Activated naive CD8-positive, alpha-beta T cell treated with anti-CD3 and anti-CD28 coated beads for 36 hours (primary cell): ENCODE measurements at places on chromosomes 4 and X. TPM values are rescaled to one million over a fixed set of nuclear protein-coding genes. Genes with fewer than 3 reads are reported as not detected.

OTC gene
- total RNA-seq = not detected

NXF2 gene
- total RNA-seq = not detected

DNA sequence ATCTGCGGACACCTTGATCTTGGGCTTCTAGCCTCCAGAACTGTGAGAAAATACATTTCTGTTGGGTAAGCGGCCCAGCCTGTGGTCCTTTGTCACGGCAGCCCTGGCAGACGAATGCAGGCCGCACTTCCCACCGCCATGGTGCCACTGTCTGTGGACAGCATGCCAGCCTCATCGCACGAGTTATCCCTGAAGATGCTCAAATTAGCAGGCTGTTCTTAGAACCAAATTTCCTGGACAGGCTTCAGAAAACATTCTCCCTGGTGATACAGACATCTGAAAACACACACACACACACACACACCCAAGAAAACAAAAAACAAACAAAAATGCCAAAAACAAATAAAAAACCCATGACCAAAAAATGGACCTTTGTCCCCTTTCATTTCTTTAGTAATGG lies 343.5 kb upstream of the GATB start:
- no peak for DNase-seq

RHOXF2 gene
- not detected for total RNA-seq

EXOC1L gene
- not detected for total RNA-seq

GRCh38 chrX:10618961-10619360 lies 1.4 kb downstream of the MID1 start:
- no peak for DNase-seq

- no peak for DNase-seq
Observed at GRCh38 chr4:108454227-108454626, 166.1 kb upstream of the RPL34 start.

GRCh38 chr4:3679851-3680311 lies 86.3 kb upstream of the ADRA2C start:
- DNase-seq = no peak

- DNase-seq = no peak
Observed at GRCh38 chrX:104173841-104174240, 7.6 kb downstream of the FAM199X start.

DNA sequence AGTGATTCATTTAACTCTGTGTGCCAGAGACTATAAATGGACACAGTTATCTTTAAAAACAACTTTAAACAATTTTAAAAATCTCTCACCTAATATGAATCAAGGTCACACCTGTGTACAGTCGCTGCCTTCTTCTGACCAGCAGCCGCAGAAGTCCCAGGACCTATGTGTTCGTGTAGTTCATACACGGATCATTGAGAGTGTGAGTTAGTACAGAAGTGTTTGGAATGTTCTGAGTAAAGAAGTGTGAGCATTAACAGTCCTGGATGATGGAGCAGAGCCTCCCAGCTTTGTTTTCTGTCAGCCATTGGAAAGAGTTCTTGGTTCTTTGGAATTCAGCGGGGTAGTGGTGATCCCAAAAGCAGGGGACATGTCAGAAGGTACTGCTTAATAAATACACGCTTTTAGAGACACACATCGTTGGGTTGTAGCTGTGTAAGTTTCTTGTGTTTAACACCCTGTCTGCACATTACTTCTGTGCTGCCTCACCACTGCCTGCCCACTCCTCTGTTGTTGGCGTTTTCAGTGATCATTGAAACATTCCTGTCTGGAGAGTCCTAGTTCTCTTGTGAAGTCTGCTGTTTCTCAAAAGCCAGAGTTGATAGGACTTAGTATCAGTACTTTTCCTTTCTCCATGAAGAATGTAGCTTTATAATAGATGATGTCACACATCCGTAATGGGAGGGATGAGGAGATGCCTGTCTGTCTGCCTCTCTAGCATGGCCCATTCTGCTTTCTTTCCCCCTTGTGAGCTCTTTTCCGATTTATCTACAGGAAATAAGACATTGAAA lies 90.6 kb downstream of the PTTG2 start:
- no peak for DNase-seq

- no peak for DNase-seq
Observed at GRCh38 chrX:71053217-71053621, 14.9 kb downstream of the SNX12 start.

PAK3 gene
- total RNA-seq = 0.62 TPM

SMARCA1 gene
- 0.47 TPM for total RNA-seq

GRCh38 chr4:139176302-139177048 lies 543 bp downstream of the ELF2 start:
- DNase-seq = peak; percentile 67

DNA sequence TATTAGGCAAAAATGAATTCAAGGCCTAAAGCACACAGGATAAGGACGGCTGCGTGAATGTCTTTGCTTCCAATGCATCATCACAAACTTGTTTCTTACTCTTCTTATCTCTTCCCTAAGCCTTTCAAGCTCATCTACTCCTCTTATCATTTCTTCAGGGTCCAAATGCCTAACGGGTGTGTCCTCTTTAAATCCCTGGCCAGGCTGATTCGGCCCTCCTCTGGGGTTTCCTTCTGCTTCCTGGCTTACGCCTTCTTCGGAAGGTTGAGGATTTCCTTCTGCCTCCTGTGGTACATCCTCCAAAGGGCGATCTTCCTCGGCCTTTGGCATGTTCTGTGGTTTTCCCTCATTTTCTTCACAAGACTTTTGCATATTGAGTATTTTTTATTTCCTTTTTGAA lies 1.3 kb downstream of the TCEAL8 start:
- DNase-seq = no peak

DNA sequence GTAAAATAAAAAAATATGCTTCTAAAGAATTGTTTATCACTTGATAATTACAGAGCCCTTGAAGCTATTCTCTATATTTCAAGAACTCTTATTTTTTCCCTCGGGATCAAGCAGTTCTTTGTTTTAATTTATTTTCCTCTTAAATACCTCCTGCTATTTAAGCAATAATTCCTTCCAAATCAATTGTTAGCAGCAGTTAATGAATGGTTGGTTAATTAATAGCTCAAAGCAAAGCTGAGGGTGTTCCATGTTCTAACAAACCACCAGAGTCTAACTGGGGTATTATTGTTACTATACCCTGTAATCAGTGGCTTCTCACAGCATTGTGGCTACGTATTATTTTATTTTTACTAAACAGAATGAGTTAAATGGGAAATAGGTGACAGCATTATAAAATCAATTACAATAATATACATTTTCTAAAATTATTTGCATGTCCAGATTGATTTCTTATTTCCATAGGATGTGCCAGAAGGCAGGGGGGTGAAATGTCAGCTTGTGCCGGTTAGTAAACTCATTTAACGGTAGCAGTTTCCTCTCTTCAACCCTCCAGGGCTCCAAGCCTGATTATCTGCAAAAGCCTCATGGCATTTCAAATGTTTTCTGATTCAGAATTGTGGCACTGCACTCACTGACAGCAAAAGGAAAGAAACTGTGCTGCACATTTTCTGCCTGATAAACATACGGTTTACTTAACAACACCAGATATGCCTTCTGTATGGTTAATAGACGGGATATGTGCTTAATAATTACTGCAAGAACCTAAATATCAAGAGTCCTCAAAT lies 286.9 kb upstream of the EMCN start:
- no peak for DNase-seq

DNA sequence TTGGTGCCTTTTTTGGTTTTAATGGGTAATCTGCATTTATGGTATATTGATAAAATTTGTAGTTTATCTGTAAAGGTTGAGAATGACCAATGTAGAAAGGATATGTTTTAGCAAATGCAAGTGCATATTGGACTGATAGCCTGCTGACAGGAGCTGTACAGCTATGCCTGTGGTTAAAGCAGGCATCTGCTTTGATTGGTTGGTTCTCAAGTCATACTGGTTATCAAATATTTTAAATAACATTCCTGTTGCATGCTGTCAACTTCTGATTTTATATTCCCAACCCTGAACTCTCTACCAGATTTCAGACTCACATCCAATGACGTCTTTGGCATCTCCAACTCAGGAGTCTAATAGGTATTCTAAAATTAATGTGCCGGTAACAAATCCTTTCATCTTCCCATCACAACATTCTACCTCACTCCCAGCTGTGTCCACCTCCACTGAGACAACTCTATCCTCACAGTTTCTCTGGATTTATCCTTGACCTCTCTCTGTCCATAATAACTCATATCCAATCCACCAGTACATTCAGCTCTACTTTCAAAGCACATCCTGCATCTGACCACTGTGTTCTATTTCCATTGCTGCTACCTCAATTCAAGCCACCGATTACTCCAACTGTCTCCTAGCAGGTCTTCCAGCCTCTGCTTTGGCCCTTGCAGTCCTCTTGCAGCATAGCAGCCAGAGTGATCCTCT lies 125.7 kb downstream of the CAMK2D start:
- no peak for DNase-seq

GRCh38 chr4:8851321-8852117 lies 20.1 kb downstream of the HMX1 start:
- DNase-seq = no peak

- DNase-seq = no peak
Observed at GRCh38 chr4:114286262-114286810, 306.9 kb upstream of the ARSJ start.

USP26 gene
- not detected for total RNA-seq

DNA sequence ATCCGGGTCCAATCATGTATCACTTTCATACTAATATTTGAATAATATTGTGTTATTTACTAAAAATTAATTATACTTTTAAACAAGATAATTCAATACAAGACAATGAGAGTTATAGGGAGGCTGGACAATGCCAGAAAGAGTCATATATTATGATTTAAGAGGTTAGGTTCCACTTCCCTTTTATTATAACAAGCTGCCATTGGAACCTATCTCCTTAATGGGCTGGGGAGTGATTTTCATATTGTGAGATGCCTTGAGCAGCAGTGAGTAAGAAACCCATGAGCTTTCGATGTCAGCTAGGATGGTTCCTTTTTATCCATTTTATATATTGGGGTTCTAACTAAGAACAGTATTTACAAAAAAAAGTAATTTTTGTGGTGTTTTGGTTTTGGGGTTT lies 91.8 kb downstream of the MAB21L2 start:
- no peak for DNase-seq

SRPX2 gene
- total RNA-seq = not detected

CLTRN gene
- total RNA-seq = 0.52 TPM

DNA sequence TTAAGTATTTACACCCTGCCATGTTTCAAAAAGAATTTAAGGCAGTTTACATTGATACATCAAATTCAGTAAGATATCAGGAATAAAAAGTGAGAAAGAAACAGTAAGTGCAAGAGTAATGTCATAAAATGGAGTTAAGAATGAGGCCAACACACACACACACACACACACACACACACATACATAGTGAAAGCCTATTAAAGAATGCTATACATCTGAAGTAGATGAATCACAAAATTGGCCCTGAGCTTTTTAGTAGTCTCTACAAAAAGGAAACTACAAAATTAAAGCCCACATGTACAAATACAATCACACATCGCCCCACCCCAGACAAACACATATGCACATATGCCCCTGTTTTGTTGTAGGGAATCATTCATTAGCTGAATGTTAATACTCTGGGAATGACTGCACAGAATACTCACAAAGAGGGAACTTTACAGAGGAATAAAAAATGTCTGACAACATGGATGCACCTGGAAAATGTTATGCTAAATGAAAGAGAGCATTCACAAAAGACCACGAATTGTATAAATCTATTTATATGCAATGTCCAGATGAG lies 428.8 kb downstream of the IL15 start:
- DNase-seq = no peak

GRCh38 chr4:4637710-4638109 lies 95.9 kb upstream of the STX18 start:
- DNase-seq = no peak

GAGE2A gene
- not detected for total RNA-seq

DNA sequence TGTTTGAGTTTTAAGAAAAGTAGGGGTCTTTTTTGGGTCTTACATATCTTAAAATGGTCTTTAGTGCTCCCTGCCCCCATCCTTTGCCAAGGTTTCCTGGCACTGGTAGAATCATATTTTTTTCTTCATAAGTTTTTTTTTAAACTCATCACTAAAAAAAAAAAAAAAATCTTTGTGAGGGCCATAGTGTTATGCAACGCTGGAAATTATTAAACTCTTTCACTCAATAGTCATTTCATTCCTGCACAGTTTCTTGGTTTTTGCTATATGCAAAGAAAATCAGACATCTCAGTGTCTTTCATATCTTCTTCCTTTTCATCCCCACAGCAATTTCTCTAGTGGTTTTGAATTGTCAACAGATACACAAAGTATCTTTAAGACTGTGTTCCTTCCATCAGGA lies 95.6 kb downstream of the TMA16 start:
- DNase-seq = no peak

ATP1B4 gene
- total RNA-seq = not detected

DNA sequence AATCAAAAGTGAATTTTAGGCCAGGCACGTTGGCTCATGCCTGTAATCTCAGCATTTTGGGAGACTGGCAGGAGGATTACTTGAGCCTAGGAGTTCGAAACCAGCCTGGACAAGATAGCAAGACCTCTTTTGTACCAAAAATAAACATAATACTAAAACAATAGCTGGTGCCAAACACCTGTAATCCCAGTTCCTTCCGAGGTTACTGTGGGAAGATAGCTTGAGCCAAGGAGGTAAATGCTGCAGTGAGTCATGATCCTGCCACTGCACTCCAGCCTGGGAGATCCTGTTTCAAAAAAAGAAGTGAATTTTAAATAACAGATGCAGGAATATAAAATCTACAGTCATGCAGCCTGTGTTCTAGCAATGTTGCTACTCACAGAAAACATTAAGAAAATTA lies 488.3 kb downstream of the PPARGC1A start:
- DNase-seq = no peak

GRCh38 chr4:23770011-23770410 lies 119.8 kb downstream of the PPARGC1A start:
- no peak for DNase-seq

DNA sequence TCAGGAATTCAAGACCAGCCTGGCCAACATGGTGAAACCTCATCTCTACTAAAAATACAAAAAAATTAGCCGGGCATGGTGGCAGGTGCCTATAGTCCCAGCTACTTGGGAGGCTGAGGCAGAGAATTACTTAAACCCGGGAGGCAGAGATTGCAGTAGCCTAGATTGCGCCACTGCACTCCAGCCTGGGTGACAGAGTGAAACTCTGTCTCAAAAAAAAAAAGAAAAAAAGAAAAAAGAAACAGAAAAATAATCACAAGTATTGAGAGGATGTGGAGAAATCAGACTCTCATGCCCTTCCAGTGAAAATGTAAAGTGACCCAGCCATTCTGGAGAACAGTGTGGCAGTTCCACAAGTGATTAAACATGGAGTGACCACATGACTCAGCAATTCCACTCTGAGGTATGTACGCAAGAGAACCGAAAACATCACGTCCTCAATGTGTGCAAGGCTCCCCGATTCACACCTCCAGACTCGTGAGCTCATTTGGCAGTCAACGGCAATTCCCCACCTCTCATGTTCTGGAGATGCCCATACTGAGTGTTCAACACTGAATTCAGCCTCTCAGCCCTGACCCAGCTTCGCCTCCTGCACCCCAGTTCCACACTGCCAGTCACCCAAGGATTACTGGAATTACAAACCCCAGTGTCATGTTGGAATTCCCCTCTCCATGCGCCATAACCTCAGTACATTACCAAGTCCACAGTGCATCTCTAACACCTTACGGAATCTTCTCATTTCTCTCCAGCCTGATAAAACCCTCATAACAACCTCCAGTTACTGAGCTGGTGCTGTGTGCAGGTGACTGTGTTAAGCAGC lies 21.1 kb downstream of the ACOX3 start:
- peak; percentile 36 for DNase-seq
